ENCODE measurements at places on chromosomes 12 and 14.

GRCh38 chr12:58695263-58695662 is 225.0 kb downstream of the LRIG3 start:
- no peak for DNase-seq

DNA sequence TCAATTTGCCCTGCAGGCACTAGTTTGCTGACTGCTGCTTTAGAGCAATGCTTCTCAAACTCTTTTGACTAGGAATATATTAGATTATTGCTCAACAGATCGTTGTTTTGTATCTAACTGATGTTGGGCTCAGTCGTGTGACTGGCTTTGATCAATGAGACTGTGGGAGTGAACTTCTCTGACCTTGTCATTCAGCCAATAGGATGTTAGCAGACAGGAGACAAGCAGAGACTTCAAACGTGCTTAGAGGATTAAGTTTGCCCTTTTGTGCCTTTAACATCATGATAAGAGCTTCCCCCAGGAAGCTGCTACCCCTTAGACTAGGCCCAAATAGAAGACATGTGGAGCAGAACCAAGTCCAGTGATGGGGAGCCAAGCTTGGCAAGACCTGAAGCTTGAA is 76.7 kb upstream of the ELK3 start:
- DNase-seq = no peak

- no peak for DNase-seq
Observed at GRCh38 chr14:101980700-101981099, 16.3 kb downstream of the DYNC1H1 start.

DNA sequence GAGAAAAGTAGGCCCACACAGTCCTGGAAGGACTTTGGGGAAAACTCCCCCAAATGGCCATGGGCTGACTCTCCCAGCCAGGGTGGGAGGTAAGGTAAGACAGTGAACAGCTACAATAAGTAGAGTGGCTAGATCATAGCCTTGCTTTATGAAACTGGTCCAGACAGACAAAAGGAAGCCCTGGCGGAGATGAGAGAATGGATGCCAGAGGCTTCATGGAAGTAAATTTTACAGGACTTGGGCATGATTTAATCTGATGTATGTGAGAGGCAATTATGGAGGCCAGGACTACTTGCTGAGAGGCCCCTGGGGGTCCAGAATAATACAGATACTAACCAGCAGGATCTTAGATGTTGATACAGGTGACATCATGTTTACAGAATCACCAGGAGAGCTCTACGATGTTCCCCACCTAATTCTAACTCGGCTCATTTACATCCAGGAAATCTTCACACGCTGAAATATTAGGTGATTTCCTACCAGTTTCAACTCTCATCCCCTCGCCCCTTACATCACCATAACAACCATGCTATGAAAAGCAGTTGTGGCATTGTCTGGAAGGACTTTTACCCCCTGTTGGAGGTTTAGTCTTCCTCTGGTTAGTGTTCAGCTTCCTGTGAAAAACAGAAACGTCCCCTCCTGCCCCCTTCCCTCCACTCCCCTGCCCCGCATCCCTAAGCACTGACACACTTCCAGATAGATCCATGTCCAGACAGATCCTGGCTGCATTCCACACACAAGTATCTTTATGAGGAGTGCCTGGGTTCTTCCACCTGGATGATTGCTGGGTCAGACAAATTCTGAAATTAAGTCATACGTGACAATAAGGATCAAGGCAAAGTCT is 39.5 kb upstream of the NT5DC3 start:
- DNase-seq = no peak

DNA sequence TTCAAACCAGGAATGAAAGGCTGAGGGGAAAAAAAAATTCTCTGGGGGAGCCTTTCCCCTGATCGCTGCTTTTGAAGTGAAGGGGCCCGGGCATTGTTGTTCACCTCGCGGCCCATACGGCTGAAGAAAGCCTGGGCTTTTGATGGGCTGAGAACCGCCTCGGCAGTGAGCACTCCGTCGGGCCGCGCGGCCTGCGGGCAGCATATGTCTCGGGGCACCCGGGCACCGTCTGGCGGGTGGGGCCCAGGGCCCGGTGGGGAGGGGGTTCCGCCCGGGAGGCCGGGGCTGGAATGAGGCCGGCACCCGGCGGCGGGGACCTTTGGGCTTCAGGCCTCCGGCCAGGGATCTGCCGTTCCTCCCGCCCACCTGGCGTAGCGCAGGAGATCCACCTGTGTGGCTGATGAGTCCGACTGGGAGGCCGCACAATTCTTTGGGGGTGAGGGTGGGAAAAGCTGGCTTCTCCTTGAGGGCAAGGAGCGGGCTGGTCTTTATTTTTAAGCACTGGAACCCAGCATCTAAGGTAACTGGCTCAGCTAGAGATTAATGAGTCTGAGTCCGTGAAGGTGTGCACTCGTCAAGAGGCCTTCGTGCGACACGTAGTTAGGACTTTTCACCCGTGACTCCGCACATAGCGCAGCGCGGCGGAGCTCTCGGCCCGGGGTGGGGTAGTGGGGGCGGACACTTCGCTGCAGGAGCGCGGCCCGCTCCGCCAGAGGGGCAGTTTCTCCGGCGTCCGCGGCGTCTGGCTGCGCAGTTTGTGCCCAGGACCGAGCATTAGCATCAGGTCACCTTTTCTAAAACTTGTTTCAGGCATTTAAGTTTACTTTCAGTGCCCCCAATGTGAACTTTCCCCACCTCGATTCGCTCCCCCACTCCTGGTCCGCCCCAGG is 10.6 kb downstream of the FOXA1 start:
- DNase-seq = no peak

DNA sequence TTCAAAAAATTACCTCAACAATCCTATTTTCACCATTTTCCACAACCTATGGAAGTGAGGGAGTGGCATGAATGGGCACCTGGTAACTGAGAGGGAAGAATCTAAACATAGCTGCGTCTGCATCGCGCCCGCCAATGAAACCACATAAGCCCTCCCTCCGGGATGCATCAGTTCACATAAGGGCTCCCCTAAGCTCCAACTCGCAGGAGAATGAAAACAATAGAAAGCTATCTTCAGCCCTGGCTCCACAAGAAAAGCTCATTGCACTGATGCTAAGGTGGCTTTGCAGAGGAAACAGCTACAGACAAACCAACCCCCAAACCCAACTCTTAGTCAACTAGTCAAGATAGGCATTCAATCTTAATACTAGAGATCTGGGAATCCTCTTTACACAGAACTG is 173.3 kb downstream of the FOXN3 start:
- no peak for DNase-seq

- DNase-seq = no peak
Observed at GRCh38 chr12:108702595-108703320, 28.6 kb downstream of the CORO1C start.

DNA sequence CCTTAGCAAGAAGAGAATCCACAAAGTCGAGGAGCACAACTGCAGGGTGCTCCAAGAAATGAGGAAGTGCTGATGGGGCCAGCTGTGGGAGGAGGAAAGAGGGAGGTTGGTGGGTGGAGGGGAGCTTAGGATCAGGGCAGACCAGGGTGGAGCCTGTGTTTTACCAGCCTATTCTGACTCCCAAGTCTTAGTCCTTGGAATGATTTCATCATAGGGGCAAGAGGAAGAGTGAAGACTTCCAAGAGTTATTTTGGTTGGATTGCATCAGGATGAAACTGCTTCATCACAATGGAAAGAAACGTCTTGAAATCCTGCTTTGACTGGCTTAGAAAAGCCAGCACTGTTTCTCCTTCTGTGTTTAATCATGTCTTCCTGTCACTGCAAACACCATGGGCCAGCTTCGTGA is 194.0 kb downstream of the DPF3 start:
- DNase-seq = no peak

GRCh38 chr14:49946320-49947141 is 53.6 kb downstream of the ARF6 start:
- DNase-seq = no peak

DNA sequence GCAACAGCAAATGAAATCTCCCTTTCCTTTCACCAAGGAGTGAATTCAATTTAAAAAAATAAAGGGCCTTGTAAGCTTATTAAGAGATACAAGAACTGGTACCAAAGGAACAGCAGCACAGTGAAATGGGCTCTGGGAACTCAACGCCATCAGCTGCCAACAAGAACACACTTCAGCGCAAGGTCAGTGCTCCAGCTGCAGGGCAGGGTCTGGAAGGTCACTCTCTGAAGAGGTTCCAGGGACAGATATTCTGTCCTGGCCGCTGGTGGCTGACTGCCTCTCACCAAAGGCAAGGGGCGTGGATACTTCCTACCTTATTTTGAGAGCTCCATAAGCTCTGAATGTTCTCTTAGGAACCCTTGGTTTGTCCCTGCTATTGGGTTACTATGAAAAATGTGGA is 186.6 kb downstream of the CALM1 start:
- DNase-seq = no peak

- DNase-seq = no peak
Observed at GRCh38 chr14:78921856-78922255, 751.7 kb downstream of the NRXN3 start.

DNA sequence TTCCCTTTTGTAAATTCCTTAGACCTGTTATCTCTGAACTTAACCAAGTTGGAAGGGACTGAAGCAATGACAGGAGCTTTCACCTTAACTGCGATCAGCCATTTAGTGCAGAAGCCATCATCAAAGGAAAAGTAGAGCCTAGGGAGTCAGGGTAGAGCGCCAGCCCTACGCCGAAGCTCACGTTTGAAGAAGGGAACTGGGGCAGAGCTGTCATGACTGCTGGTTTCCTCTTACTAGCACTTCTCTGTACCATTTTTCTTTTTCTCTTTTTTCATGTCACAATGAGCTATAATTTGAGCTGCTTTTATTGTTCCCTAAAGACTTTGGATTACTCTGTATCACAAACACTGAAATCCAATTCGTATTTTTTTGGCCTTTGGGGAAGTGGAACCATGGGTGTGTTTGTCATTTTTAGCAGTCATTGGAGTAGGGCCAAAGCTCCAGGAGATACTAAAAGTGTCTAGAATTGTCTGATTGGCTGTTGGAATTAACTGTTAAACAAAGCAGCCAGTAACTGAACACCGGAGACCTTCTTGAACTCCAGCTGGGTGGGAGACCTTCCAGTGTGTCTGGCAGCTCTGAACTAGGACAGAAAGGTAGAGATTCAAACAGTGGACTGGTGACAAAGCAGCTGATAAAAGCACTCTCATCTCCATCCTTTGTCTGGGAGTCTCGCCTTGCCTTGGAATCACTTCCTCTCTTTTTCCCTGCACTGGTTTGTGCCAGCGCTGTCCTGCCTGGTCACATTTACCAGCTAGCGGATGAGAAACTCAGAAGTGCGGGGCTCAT is 9.1 kb downstream of the MTRFR start:
- DNase-seq = no peak

- no peak for DNase-seq
Observed at GRCh38 chr12:82314406-82314892, 43.7 kb downstream of the CCDC59 start.

DNA sequence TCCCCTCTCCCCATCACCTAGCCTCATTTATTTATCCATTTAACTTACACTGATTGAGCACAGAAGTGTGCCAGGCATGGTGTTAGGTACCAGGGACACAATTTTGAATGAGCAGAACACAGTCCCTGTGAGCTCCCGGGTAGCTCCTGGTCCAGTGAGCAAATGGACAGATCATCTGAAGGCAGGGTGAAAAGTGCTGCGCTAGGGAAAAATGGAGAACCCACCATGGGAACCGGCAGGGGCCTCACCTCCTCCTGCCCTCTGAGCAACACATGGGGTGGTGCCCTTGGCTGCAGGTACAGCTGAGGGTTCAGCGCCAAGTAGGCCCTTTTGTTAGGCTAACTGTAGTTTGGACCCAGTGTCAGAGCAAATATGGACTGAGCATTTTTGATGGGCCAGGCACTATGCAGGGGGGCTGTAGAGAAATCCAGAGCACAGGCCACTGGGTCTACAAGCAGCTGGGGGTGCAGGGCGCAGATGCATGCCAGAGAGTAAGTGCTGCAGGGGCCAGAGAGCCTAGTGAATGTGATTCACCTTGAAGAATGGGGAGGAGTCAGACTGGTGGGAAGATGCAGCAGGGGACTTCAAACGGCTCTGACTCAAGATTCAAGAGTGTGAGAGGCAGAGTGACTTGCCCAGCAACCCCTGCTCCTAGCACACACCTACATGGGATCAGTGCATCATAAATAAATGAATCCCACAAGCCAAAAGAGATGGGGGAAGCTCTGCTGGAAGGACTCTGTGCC is 28.2 kb downstream of the LTBP2 start:
- DNase-seq = no peak

- DNase-seq = no peak
Observed at GRCh38 chr14:68696721-68697495, 96.0 kb downstream of the ZFP36L1 start.

All from activated naive CD4-positive, alpha-beta T cell (primary cell).